K562 (cell line): ENCODE measurements at places on chromosomes 13 and 19. TPM values are rescaled to one million over a fixed set of nuclear protein-coding genes. Genes with fewer than 3 reads are reported as not detected.
A peak's percentile ranks its signal among the peaks of the same experiment; 100 is the strongest.

The FGF9 gene
- not detected in 2 replicates for total RNA-seq

The KCNC3 gene
- 20.2 and 26.2 TPM in 2 replicates for total RNA-seq

The KIR2DL1 gene
- not detected in 2 replicates for total RNA-seq

The HSPB6 gene
- 0.40 and 0.55 TPM in 2 replicates for total RNA-seq

- peak; percentile 17 for DNase-seq
Measured at GRCh38 chr13:24670961-24671381, 9.2 kb upstream of the ATP12A start.

- DNase-seq = no peak
Measured at GRCh38 chr13:76397413-76397812, 488.8 kb downstream of the KCTD12 start.

- no peak for DNase-seq
Measured at GRCh38 chr13:36242761-36243160, 28.4 kb upstream of the SOHLH2 start.

DNA sequence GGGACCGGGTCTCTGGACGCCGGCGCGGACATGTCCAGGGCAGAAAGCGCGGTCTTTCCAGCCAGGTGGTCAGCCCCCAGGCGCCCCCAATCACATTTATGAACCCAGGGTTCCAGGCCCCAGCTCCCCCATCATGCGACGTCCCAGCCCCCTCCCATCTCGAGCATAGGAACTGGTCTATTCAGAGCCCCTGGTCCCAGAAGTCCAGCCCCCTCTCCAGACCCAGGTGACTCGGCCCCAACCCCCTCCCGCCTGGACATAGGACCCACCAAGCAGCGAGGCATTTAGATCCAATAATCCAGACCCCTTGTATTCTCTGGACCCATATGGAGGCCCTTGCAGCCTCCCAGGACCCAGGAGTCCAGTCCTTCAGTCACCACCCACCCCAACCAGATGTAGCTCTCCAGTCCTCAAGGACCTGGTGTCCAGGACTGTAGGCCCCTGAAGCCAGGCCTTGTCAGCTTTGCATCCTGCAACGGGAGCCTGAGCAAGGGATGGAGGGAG lies 501 bp downstream of the APLP1 start:
- DNase-seq = no peak

DNA sequence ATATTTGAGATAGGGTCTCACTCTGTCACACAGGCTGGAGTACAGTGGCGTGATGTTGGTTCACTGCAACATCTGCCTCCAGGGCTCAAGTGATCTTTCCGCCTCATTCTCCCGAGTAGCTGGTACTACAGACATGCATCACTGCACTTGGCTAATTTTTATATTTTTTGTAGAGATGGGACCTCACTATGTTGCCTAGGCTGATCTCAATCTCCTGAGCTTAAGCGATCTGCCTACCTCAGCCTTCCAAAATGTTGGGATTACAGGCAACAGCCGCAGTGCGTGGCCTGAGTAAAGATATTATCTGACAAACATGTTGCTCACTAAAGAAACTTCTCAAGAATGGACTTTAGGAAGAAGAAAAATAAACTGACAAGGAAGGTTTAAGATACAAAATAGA lies 125.4 kb upstream of the ABCC4 start:
- no peak for DNase-seq

DNA sequence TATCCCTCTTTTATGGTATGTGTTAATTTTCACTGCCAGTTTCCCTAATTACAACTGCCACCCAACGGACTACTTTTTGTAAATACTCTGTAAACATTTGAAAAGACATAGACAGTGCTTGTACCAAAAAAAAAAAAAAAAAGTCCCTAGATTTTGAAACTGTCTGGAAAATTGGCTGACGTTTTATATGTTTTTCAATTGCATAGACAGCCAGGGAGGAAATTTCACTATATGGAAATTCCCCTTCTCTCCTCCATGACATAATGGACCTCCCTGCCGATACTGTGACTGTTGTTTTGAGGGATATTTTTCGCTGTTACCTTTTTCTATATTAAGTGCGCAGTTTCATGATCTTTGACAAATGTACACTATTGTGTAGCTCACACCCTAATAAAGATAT lies 43.4 kb downstream of the C13orf42 start:
- no peak for DNase-seq

DNA sequence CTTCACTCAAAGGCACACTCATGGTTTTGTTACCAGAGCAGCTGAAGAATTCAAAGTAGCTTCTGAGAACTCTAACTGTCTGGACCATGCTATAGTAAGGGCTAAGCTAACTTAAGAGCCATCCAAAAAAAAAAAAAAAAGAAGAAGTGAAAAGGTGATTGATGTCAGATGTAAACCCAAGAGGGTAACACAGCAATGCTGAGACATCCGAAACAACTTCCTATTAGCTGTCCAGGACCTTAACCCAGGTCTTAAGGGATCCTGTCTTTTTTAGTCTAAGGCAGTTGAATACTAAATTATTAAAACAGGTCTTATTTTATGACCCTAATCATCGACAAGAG lies 11.2 kb upstream of the RAB20 start:
- DNase-seq = no peak

DNA sequence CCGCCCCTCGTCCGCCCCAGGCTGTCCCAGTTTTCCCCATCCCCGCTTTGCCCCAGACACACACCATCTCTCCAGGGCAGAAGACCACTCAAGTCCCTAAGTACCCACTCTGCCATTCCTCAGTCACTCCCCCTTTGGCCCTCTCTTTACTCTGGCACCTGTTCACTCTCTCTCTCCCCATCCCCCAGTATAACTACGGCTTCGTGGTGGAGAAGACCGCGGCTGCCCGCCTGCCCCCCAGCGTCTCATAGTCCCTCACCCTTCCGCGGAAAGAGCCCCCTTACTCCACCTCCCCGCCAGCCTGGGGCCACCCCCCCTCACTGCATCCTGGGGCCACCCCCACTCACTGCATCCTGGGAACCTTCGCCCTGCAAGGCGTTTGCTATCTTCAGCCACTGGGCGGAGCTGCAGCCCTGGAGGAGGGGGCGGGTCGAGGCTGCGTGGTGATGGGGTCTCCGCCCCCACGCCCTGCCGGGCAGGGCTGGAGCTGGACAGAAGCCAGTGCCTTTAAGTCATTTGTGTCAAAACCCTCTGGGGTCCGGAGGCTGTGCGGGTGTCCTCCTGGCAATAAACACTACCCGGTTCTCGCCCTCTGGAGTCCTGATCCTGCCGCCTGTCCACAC lies 5.0 kb downstream of the MVB12A start:
- DNase-seq = peak; percentile 94

DNA sequence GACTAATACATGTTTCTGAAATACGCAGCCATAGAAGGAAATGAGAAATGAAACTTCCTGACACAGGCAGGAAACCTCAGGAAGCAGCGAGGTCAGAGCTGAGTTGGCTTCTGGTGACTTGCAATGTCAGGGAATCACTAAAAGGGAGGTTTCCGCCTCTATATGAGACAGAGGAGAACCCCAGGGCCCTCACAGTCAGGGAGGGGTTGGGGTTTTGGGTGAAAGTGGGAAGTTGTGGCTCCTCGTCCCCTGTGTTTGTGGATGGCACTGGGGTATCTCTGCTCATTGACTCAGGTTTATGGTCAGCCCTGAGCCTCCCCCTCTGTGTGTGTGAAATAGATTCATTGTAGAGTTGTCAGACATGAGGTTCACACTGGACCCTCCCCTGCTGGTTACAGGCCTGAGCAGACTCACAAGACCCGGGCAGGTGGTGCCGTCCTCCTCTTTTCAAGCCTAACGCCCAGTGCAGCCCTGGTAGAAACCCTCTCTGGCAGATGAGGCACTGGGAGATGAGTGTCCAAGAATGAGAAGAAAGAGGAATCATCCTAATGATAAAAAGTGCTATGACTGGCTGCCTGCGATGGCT lies 5.5 kb upstream of the LILRA6 start:
- DNase-seq = no peak

DNA sequence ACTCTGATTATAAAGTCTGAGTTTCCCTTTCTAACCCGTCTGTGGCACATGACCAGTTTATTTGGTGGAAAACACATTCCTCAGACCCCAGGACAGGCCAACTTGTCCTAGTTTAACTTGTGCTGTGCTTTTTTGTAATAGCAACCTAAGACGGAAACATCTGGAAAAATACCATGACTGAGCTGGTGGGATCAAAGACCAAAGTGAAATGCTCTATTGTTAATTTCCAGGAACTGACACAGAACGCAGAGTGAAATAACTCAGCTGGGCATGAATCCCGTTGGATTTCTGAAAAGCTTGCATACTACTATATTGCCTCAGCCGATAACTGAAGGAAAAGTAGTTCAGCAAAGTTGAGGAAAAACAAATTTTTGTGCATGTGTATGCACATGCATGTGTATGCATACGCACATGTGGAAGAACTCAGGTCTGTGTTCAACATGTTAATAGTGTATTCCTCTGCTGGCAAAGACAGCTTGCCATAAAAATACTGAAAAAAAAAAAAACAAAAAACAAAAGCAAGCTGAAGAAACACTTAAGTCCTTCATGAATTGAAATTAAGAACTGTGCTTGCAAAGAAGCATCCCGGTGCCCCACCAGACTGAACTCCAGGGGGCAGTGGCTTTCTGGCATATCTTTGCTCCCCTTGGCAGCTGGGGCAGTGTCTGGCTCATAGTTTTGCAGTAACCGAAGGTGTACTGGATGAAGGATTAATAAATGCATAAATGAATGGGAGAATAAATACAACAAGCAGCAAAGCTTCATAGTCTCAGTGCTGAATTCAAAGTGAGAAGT lies 187.8 kb downstream of the LHFPL6 start:
- no peak for DNase-seq
